ENCODE measurements at places on chromosomes 2 and 18.

DNA sequence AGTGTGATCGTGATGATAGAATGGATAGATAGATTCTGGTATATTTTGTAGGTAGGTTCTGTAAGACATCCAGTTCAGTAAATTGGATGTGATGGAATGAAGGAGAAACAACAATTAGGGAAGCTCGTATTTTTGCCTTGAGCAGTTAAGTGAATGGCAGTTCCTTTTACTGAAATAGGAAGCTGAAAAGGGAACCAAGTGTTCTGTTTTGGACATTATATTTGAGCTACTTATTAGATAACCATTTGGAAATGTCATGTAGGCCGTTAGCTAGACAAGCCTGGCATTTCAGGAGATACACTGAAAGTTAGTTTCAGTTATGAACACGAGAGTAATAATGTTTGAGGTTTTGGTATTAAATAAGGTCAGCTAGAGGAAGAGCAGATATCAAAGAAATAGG, 41.5 kb downstream of the MARCHF7 start:
- no peak for DNase-seq

DNA sequence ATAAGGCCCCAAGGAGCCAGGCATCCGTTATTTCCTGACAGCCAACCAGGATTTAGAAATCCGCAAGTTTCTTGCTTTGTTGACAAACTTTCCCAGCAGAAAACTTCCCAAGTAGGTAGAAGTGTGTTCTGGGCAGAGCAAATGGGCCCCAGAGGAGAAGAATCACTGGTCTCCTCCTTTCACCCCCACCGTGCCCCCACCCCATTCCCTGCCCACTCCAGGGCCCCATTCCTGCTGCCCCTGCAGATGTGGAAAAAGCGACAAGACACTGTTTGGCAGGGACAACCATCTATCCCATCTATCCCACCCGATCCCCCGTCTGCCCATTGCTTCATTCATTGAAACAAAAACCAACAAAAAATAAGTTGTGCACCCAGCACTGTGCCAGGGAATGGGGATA, 10.2 kb upstream of the FAHD2A start:
- no peak for DNase-seq

DNA sequence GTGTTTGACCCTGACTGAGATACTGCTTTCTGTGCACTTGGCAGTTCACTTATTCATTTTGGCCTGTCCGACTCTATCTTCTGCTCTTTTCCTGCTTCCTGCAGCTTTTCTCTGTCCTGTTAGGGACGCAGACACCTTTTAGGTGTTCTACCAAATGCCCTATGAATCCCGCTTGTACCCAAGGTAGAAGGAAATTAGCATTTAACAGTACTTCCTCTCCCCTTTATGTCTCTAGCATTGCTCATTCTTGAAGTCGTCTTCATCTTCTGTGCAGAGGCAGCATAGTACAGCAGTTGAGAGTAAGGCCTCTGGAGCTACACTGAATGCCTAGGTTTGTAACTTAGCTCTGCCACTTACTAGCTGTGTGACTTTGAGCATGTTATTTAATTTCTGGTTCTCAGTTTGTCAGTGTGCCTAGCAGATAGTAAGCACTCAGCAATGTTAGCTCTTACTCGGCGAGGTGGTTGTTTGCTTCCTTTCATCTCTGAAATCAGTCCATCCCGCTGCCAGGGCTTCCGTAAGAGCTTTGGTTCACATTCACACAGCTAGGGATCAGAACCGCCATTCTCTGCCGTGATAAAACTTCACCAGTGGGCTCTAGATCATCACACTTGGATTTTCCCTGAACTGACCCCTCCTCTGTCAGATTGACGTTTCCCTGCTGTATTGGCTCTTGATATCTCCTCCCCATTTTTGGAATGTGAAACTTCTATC, 1.4 kb downstream of the CCT7 start:
- no peak for DNase-seq

DNA sequence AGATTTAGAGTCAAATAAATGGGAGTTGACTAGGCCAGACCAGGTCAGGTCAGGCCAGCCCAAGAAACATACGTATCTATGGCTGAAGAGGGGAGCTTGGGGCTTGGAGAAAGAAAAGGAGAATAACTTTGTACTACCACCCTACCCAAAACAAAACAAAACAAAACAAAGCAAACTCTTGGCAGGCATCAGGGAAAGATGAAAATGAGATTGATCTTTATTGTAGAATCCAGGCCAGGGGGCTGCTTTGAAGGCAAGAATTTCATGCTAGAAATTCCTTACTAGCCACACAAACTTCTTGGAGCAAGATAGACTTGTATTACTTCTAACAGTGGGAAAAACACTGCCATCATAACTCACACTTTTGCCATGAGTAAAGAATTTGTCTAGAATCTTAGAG, 26.2 kb downstream of the QPCT start:
- peak; percentile 29 for DNase-seq

DNA sequence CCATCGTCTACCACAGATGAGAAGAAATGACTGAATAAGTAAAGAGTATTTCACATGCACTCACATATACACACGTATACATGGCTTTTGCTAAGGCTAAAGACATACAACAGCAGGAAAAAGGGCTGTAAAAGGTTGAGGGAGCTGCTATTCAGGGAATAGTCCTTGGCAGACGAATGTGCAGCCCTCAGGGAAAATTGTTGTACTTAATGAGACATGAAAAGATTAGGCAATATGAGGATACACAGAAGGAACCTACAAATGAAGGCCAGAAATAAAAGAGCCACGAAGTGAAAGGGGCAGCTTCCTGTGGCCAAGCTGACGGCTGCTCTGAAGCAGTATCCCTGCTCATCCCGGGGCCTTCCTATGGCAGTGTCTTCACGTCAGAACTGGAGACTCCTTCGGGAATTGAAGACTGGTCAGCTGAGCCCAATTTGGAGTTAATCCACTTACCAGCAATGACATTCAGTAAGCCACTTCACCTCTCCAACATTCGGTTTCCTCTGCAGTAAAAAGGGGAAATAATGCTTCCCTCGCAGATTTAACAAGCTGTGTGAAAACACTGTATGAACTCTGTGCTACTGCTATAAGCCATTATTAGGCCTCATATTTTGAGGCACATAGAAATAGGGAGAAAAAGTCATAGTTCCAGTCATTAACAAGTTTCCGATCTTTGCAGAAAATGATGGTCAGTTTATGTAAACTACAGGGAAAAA, 221.8 kb downstream of the STK39 start:
- DNase-seq: no peak

DNA sequence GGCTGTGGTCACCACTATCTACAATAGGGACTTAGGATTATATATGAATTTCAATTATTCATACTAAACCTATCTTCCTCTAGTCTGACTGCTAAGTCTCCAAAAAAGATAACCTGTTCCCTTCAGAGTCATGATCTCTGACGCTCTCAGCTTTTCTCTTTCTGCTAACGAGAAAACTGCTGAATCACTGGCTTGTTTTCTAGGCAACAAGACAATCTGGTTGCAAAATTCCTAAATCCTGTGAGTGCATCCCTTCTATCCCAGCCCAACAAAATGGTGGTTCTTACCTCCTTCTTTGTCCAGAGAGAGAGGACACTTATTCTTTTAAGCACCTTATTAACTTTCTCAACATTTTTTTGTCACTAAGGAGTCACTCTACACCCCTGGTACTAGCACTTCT, 312.3 kb upstream of the PKDCC start:
- peak; percentile 25 for DNase-seq

DNA sequence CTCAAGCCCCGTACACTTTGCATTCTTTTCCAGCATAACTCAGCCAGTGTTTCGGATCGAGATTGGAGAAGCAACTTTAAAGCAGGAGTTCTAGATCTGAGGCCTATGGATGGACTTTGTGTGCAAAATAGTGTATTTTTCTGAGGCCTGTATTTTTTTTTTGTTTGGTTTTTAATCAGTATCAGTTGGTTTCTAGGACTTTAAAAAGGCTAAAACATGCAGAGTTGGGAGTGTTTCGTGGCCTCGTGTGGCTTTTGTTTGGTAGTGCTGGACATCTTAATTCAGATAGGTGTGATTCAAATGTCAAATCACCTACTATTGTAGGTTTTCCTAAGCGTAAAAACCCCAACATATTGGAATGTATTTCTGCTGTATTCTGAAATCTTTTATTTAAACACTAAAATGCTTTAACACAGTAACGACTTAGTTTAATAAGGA, 282 bp upstream of the PUS10 start:
- no peak for DNase-seq

DNA sequence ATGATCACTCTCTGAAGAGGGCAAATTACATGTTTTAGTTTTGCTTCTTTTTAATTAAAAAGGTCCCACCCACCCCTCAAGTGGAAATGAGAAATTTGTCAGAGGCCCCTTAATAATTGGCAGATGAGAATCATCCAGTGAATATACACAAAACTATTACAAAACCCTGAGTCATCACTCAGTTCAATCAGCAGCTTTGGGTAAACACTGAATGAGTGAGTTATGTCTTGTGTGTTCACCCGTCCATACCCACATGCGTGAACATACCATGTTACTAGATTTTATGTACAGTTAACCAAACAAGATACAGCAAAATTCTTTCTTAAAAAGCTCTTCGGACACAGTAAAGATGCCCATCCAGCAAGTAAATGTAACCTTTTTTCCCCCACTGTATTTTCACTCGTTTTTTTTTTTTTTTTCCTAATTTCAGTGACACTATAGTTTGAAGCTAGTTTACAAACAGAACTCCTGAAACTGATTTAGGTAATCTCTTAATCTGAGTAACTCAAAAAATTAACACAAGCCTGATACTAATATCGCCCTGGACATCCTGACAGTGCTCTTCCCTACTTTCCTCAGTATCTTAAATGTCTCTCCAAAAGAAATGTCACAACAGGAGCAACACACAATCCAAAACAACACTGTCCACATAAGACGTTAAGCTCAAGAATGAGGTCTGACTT, 1.4 kb downstream of the PSME4 start:
- DNase-seq: peak; percentile 69

DNA sequence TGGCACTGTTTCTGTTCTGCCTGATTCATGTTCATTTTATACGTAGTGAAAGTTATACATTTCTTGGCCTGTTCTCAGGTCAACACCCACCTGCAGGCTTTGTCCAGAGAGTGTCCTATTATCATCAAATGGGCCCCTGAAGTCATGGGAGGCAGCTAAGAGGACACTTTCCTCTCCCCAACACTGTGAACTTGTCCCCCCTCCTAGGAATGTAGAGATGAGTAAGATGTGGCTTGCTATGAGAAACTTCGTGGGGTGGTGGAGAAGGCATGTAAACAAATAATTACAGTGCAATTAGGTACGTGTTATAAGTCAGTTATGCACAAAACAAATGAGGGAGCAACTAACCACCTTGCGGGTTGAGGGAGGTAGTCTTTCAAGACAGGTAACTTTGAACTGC, 57.9 kb downstream of the COL4A3 start:
- no peak for DNase-seq

- no peak for DNase-seq
These were observed 377.1 kb upstream of the CNTNAP5 start for GRCh38 chr2:123648016-123648415.

DNA sequence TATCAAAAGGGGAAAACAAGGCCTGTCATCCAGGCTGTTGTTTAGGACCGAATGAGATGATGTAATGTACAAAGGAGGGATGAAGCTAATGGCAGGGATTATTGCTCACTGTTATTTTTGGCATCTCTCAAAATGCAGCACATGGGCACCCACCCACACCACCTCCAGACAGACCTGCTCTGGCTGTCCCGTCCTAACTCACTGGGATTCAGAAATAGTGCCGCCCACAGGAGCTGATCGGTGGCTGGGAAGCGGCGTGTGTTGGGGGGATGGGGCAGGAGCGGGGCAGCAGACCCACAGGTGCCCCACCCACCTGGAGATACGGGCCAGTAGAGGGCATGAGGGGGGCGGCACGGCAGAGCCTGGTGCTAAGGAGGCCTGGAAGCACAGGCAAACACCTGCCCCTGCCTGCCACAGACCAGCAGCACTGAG, 52.2 kb downstream of the CRACDL start:
- DNase-seq: no peak

- no peak for DNase-seq
These were observed 4.2 kb downstream of the ZNF512 start for GRCh38 chr2:27587025-27587424.

- peak; percentile 65 for DNase-seq
These were observed 73.1 kb downstream of the CACNB4 start for GRCh38 chr2:152025678-152026287.

- DNase-seq: peak; percentile 83
These were observed 24.0 kb downstream of the ARMC9 start for GRCh38 chr2:231222318-231223000.

- peak; percentile 40 for DNase-seq
These were observed 48.8 kb downstream of the MAPRE2 start for GRCh38 chr18:35089891-35090550.

DNA sequence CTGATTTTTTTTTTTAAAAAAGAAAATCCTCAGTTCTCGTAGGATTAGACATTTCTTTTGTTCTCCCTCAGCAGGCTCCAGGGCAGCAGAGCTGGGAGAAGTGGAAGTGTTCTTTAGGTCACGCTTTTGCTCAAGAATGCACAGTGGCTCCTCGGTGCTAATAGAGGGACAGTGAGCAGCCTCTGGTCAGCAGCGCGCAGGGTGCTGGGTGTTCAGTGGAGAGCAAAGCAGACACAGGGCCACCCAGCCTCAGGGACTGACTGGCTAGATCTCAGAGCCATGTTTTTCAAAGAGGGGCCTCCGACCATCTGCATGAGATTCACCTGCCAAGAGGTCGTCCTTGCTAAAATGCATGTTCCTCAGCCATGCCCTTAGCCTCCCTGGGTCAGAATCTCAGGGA, 218.8 kb downstream of the HAUS1 start:
- no peak for DNase-seq

GRCh38 chr18:61096226-61096625, 237.0 kb upstream of the CDH20 start:
- DNase-seq: no peak

DNA sequence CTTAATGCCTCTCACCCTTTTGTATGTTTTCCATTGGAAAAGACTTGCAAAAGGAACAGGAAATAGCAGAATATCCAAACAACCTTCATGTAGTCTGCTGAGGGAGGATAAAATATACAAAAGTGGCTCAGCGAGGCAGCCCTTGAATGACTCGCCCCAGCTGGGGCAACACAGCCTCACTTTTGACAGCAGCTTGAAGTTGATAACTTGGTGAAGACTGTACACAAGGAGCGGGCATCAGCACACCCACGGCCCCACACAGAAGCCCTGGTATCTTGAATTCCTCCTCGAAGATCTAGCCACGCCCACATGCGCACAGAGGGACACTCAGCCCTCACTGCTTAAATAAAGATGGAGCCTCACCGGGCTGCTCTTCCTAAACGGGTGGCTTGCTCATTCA, 161.0 kb downstream of the IRS1 start:
- DNase-seq: no peak

DNA sequence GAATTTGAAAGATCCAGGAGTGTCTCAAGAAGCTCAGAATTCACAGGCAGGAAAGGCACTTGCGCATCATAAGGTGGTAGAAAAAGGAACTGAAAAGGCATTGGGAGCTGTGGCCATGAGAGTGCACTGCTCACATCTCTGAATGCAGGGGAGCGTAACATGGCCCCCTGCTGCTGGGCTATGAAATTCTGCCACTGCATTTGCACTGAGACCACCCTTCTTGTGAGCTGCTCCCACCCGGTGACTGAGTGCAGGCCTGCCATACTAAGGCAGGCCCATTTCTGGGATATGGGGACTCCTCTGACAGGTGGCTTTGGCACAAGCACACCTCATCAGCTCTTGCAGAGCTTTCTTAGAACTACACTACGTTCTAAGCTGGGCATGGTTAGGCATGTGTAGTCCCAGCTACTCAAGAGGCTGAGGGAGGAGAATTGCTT, 25.3 kb upstream of the STARD7 start:
- DNase-seq: no peak
